H9 (cell line): ENCODE measurements at places on chromosomes 13 and 19.

DNA sequence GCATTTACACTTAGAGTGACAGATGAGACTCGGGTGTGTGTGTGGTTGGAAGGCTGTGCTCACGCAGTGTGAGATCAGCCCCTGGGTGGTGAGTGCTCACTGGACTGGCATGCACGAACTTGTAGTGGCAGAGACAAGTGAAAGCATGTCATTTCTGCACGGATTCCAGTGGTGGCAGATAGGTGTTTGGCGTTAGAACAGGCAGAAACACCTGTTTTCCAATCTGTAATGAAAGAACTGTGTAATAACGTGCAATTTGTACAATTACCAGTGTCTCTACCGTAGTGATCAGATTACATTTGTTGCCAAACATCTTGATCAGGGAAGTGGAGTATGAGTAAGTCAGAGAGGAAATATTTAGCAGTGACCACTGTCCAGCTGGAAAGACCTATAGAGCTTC, 8.2 kb downstream of the LAMP1 start:
- no peak for DNase-seq

DNA sequence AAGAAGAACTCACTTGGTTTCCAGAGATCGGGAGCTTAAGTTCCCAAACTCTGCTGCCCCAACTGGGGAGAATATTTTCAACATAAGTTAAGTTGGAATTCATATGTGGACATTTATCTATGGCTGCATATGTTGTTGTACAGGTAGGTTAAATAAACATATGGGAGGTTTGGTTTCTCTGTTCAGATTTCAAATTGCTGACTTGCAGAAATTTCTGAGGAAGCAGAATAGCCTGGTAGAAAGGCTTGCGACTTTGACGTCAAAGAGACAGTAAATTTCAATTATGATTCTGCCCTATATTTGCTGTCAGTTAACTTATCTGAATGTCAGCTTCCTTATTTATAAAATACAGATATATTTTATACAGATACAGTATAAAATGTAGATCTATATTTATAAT, 40.0 kb upstream of the TPP2 start:
- no peak for DNase-seq

GRCh38 chr13:34151885-34152284, 333.9 kb downstream of the RFC3 start:
- DNase-seq = no peak

DNA sequence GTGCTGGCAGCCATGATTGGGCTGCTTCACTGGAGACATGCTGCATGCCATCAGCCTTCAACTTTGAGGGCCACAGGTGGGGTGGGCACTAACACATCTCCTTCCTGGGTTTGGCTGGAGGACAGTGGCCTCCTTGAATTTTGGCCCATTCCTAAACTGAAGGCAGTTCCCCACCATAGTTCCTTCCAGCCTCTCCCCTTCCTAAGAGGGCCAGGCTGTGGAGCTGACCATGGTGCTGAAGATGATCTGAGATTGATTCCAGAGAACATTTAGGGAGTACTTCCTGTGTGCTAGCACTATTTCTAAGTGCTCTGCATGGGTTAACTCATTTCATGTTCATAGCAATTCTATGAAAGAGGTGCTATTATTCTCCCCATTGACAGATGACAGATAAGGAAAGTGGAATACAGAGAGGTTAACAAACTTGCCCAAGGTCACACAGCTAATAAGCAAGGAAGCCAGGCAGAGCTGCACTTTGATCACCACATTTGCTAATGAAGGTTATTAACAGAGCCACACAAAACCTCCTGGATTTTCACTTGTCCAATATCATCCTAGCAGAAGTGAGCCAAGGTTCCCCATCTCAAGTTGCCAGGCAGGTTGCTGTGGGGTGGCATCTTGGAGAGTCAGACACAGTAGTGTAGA, 175.3 kb downstream of the ZIC5 start:
- peak; percentile 62 for DNase-seq

DNA sequence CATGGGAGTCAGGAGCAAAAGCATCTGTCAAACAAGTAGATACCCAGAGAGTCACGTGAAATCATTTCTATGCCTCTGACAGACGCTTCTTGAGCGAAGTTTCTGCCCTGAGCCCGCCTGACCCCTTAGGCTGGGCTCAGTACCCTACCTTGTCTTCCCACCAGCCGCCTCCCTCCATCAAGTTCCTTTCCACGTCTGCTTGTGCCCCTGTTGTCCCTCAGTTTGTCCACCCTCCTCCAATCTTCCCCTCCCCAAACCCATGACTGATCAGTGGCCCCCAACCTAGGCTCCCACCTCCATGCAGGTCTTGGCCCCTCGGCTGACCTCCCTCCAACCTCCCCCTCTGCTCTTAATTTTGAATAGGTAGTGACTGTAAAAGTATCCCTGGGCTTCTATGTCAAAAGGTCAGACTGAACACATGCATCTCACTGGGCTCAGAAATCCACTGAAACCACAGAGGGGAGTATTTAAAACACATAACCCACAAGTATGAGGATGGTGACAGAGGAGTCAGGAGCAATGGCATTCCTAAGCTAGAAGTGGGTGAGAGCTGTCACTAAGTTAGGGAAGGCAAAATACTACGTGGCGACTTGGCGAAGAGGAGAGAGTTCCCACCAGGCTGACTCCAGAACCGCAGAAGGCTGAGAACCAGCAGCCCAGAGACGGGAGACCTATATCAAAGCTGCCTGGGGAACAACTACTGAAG, 1.7 kb upstream of the ZNF446 start:
- no peak for DNase-seq

GRCh38 chr13:34853161-34853560, 88.9 kb upstream of the NBEA start:
- no peak for DNase-seq

GRCh38 chr13:45240143-45240542, 39.3 kb upstream of the KCTD4 start:
- no peak for DNase-seq

- DNase-seq = no peak
These were observed 55.4 kb downstream of the CHST8 start for GRCh38 chr19:33676999-33677665.

GRCh38 chr13:27367570-27367969, 56.8 kb upstream of the GTF3A start:
- DNase-seq = no peak

DNA sequence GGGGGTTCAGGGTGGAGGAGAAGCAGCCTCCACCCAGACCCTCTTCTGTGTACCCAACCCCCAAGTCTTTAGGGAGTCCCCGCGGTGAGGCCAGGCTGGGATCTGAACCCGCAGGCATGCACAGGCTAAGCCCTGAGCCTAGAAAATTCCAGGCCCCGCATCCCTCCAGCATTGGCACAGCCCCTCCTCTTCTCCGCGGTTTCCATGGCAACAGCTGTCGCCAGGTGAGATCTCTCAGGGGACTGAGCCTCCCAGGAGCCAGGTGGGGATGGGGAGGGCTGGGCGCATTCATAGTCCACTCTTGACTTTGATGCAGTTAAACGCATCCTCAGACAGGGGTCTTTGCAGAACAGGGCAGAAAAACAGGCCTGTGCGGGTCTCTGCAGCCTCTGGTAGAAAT, 48.3 kb upstream of the USP29 start:
- no peak for DNase-seq

DNA sequence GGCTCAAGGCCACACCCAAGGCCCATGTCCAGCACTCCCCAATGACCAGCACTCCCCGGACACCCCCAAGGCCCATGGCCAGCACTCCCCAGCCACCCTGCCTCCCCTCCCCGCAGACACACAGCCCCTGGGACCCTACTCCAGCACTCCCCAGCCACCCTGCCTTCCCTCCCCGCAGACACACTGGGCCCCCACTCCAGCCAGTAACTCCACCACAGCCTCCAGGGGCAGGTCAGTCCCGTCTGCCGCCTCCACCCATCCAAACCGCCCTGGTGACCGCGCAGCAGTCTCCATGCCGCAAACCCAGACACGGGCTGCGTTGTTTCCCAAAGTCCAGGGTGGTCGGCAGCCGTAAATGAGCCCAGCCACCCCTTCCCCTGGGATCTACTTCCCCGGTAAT, 70.7 kb downstream of the SPACA7 start:
- peak; percentile 21 for DNase-seq

GRCh38 chr13:104114101-104114500, 1047.9 kb upstream of the SLC10A2 start:
- DNase-seq = no peak

- DNase-seq = no peak
These were observed 190.0 kb upstream of the GPR12 start for GRCh38 chr13:26950546-26950945.

- no peak for DNase-seq
These were observed 55.9 kb downstream of the SACS start for GRCh38 chr13:23377579-23377978.

GRCh38 chr19:48353677-48354076, 10.1 kb downstream of the TMEM143 start:
- no peak for DNase-seq

GRCh38 chr13:27926644-27927434, 7.0 kb downstream of the PDX1 start:
- DNase-seq = peak; percentile 60

DNA sequence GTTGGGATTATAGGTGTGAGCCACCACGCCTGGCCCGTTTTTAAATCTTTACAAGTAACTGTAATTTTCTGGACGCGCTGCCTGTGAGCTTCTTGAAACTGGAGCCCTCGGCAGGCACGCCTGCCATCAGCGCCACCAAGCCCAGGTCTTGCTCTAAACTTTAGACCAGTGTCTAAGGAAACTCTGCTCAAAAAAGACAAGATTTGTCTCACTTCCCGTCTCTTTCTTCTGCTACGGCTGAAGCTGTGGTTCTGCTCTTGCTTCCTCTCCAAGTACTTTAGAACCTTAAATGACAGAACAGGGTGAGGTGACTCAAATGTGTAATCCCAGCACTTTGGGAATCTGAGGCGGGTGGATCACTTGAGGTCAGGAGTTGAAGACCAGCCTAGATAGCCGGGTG, 24.9 kb downstream of the RCN3 start:
- no peak for DNase-seq

- DNase-seq = no peak
These were observed 133.7 kb downstream of the MTUS2 start for GRCh38 chr13:28953714-28954418.

DNA sequence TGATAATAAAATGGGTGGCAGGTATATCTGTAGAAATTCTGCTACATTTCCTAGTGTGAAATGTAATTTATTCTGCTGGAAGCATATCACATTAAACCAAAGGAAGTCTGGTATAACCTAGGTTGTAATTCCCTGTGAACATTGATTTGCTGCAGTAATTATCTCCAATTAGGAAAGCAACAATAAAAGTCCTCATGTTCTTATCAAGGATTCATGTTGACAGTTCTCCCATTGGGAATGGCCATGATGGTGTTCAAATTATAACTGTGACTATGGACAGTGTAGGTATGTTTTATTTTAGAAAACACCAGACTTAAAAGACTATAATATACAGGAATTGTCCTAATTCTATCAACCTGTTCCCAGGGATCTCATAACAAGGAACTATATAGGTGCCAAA, 513.5 kb upstream of the MIR17HG start:
- no peak for DNase-seq

DNA sequence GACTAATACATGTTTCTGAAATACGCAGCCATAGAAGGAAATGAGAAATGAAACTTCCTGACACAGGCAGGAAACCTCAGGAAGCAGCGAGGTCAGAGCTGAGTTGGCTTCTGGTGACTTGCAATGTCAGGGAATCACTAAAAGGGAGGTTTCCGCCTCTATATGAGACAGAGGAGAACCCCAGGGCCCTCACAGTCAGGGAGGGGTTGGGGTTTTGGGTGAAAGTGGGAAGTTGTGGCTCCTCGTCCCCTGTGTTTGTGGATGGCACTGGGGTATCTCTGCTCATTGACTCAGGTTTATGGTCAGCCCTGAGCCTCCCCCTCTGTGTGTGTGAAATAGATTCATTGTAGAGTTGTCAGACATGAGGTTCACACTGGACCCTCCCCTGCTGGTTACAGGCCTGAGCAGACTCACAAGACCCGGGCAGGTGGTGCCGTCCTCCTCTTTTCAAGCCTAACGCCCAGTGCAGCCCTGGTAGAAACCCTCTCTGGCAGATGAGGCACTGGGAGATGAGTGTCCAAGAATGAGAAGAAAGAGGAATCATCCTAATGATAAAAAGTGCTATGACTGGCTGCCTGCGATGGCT, 5.5 kb upstream of the LILRA6 start:
- DNase-seq = no peak

- DNase-seq = peak; percentile 52
These were observed 10.1 kb upstream of the INSL3 start for GRCh38 chr19:17831419-17831888.

DNA sequence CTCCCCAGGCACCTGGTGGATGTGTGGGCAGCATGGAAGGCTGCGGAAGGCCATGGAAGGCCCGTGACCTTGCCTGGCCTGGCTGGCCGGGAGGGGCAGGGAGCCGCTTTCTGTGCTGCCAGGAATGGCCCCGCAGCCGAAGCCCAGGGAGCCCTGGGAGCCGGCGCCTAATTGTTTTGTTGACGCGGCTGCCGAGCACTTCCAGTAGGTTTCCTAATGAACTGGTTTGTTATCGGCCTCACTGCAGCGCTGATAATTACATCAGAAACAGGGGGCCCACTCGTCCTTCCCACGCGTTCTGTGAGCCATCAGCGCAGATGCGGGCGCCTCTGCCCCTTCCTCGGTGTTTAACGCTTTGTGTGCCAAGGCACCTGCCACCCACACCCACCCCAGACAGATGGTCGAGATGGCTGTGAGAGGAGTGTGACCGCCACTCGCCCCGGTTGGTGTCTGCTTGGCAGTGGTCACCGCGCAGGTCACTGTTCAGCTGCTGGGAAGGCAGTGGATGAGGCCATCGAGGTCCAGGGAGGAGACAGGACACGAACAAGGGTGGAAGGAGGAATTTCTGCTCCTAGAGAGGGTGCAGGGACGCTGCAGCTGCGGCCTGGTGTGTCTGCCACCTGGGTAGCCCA, 124.5 kb downstream of the KDM4B start:
- no peak for DNase-seq

DNA sequence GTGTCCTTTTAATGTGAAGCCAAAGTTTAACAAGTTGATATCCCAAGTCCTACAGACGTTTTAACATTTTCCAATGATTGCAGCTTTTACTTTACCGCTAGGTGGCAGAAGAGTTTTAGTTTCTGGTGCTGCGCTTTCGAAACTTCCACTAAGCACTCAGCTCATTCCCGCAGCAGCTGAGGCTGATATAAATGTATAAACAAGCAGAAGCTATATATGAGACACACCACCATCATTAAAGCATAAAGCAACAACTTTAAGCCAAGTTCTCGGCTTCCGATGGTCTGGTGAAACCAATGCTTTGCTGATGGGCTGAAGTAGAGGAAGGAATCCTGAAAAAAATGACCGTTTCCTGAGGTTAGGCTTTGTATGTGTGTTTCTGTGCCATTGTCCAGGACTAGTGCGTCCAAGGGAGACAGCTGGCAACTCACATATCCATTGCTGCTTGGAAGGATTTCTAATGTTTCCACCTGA, 753.9 kb downstream of the OLFM4 start:
- peak; percentile 33 for DNase-seq
